ENCODE measurements at places on chromosomes 2 and 18.

GRCh38 chr2:7887441-7887840 lies 794.4 kb upstream of the ID2 start:
- DNase-seq: no peak

DNA sequence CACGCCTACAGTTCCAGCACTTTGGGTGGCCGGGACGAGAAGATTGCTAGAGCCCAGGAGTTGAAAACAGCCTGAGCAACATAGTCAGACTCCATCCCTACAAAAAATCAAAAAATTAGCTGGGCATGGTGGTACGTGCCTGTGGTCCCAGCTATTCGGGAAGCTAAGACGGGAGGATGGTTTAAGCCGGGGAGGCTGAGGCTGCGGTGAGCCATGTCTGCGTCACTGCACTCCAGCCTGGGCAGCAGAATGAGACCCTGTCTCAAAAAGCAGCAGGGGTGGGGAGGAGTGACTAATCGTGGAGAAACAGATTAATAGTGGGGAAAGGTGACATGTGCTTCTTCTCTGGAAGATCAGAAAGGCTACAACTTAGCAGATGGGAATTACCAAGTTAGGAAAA lies 58.1 kb upstream of the GPC1 start:
- DNase-seq: no peak

DNA sequence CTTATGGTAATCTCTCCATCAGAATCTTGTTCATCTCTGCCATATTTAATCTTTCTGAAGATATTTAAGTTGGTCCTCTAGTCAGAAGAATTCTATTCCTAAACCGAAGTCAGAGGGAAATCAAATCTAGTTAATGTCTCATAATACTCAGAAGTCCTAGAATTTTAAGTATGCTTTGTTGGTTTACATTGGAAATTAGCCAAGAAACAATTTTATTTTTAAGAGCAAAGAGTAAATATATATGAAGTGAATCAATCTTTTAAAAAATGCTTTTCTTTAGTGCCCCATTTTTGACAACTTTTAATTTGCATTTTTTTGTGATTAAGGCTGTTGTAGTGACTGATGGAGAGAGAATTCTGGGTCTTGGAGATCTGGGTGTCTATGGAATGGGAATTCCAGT lies 38.1 kb downstream of the ME2 start:
- no peak for DNase-seq

DNA sequence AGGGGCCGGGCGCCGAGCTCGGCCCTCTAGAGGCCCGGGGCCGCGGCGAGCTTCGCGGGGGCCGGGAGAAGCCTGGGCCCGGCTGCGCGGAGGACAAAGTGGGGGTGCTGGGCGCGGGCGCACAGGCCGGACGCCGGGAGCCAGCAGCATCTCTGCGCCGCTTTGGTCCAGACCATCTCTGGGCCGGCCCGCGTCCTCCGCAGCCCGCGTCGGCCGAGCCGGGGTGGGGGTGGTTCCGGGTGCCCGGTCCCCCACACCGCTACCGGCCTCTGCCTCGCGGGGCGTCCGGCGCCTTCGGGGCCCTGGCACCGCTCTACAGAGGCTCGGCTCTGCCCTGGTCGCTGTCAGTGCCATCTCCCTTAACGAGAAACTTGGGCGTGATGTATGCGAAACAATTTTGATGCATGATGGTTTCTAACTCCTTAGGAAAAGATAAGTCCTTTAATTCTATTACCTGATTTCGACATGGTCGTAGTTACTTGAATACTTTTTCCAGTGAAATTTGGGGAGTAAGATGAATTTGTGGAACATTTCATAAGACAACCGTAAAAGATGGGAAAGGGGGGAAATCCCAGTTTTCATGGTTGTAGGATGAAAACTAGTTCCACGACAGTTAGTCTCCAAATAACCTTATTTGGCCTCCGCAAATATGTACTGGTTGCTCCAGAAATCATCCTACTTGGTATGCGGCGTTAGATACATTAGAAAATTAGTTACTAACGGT lies 562 bp downstream of the TWSG1 start:
- no peak for DNase-seq

DNA sequence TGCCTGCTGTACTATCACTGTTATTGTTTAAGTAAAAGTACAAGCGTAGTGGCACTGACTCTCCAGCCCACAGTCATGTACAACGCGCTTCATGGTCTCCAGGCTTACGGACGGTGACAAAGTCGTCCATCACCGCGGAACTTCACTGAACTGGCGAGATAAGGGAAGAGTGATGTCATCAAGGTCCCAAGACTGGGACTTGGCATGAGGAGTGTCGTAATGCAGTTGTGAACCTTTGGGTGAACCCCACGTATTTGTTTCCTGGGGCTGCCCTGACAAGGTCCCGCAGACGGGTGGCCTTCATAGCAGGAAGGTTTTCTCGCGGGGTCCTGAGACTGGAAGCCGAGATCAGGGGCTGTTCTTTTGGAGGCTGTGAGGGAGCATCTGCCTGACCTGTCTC lies 17.3 kb downstream of the NFATC1 start:
- DNase-seq: no peak

GRCh38 chr2:76613330-76613729 lies 902.6 kb upstream of the GCFC2 start:
- no peak for DNase-seq

DNA sequence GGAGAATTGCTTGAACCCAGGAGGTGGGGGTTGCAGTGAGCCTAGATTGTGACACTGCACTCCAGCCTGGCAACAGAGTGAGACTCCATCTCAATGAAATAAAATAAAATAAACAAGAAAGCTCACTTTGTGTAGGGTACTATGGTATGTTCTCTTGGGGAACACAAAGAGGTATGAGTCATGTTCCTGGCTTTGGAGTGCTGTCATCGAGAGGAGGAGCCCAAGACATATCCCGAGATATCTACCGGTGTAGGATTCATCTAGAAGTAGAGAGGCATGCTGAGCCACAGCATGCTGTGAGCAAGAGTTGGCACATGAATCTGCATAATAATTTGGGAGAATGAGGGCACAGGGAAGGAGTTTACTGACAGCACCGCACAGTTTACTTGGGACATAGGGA lies 244.9 kb upstream of the EPHA4 start:
- DNase-seq: no peak

- no peak for DNase-seq
Measured at GRCh38 chr2:66461664-66462500, 27.0 kb downstream of the MEIS1 start.

DNA sequence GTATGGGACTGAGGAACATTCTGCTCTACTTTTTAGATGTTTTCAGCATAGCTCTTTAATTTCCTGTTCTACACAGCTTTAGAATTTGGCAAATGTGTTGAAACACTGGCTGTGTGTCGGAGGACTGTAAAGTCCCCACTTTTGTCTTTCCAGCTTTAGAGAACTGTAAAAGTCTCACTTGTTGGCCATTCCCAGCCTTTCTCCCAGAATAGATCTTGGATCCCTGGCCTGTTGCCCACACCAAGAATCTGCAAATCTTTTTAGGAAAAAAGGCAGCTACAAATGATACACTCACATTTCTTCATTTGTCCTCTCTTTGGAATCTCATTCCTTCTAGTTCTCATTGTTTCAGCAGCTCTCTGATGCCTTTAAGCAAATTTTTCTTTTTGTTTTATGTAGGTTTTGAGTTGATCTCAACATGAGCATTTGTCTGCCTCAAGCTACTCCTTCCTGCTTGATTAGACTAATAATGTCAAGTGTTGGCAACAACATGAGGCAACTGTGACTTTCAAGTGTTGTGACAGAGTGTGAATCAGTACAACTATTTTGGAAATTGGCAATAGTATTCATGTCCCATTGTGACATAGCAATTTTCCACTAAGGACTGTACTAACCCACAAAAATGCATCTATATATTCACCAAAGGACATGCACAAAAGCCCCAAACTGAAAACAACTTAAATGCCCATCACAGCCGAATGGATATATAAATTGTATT lies 610.8 kb downstream of the EPHA4 start:
- no peak for DNase-seq

DNA sequence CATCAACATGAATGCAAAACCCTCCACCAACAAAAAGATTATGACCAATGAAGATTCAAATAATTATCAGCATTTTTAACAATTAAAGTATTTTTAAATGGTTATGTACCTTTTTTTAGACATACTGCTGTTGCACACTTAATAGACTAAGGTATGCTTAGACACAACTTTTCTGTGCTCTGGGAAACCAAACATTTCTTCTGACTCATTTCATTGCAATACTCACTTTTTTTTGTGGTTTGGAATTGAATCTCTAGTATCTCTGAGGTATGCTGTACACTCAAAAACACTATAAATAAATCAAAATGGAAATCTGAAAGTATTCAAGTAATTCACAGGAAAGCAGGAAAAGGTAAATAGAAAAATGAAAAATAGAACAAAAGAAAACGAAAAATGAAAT lies 247.9 kb upstream of the POU3F3 start:
- DNase-seq: no peak
